ENCODE measurements at places on chromosomes 12 and 14. TPM values are rescaled to one million over a fixed set of nuclear protein-coding genes. Genes with fewer than 3 reads are reported as not detected.

The SNAPC1 gene
- total RNA-seq: 3.7 TPM

The RFX4 gene
- total RNA-seq: not detected

The KRT6C gene
- total RNA-seq: not detected

The MANSC4 gene
- total RNA-seq: not detected

The IL23A gene
- 23.5 TPM for total RNA-seq

The GPRC5D gene
- 0.31 TPM for total RNA-seq

The KCNC2 gene
- not detected for total RNA-seq

The SLC7A7 gene
- total RNA-seq: 74.8 TPM

The HNRNPC gene
- 1,082 TPM for total RNA-seq

The AVPR1A gene
- total RNA-seq: 1.9 TPM

The TMPRSS12 gene
- not detected for total RNA-seq

The NR1H4 gene
- 0.10 TPM for total RNA-seq

The KRT82 gene
- not detected for total RNA-seq

The REP15 gene
- total RNA-seq: not detected

The LRCOL1 gene
- total RNA-seq: not detected

The C3AR1 gene
- total RNA-seq: 10.3 TPM

The NDUFA12 gene
- total RNA-seq: 85.2 TPM

The VRTN gene
- not detected for total RNA-seq

The EXOC3L4 gene
- total RNA-seq: not detected

The RNF212B gene
- 0.10 TPM for total RNA-seq

The TPCN1 gene
- 15.4 TPM for total RNA-seq

The STYK1 gene
- total RNA-seq: 0.10 TPM

The CIROP gene
- not detected for total RNA-seq

The FIGNL2 gene
- total RNA-seq: 0.31 TPM

The CHURC1 gene
- total RNA-seq: 110 TPM

The IL25 gene
- total RNA-seq: not detected

The CTSG gene
- not detected for total RNA-seq

The SNX6 gene
- 128 TPM for total RNA-seq

The ACTR6 gene
- 27.2 TPM for total RNA-seq

The CELA1 gene
- total RNA-seq: not detected
